ENCODE measurements at places on chromosomes 2 and 18.

- DNase-seq, result no peak
- H3K4me1 ChIP-seq, result no peaks in the 10 kb centered on the region
- H3K27me3 ChIP-seq, result no peaks in the 10 kb centered on the region
- H3K36me3 ChIP-seq, result no peaks in the 10 kb centered on the region
- H3K27ac ChIP-seq, result no peak overlapping the region
Observed at GRCh38 chr18:31197676-31198075, 35.0 kb upstream of the DSC1 start.

- H3K27me3 ChIP-seq, result no peaks in the 10 kb centered on the region
- no peaks in the 10 kb centered on the region for H3K4me1 ChIP-seq
- DNase-seq, result no peak
- H3K27ac ChIP-seq, result no peak overlapping the region
- no peak overlapping the region for H3K4me3 ChIP-seq
Observed at GRCh38 chr18:43620936-43621335, 343.6 kb upstream of the SYT4 start.

DNA sequence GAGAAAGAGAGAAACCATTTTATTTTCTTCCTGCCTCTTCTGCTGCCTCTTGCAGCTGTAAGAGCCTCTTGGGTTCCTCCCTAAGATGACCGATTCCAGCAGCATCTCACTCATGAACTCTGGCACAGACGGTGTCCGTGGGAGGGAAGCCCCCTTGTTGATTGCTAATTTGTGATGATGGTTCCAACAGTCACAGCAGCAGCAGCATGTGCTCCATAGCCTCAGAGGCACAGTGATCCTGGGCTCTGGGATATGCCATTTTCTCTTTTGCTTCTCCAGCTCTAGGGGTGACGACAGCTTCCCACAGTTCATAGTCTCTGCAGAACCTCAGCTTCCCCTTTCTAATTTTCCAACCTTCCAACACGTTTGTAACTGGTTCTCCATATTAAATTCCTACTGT, 324.2 kb upstream of the HS6ST1 start:
- no peaks in the 10 kb centered on the region for H3K36me3 ChIP-seq
- H3K27ac ChIP-seq, result no peak overlapping the region
- peak; percentile 26 for DNase-seq
- no peak overlapping the region for H3K4me3 ChIP-seq

- peaks cover 3% of the 10 kb centered on the region for H3K27me3 ChIP-seq
- H3K27ac ChIP-seq, result no peak overlapping the region
- H3K36me3 ChIP-seq, result no peaks in the 10 kb centered on the region
- no peak overlapping the region for H3K4me3 ChIP-seq
- peaks cover 5% of the 10 kb centered on the region for H3K4me1 ChIP-seq
Observed at GRCh38 chr18:10417664-10418063, 36.8 kb upstream of the APCDD1 start.

GRCh38 chr2:45575881-45576280, 35.2 kb downstream of the SRBD1 start:
- H3K4me3 ChIP-seq, result no peak overlapping the region
- DNase-seq, result no peak
- H3K4me1 ChIP-seq, result no peaks in the 10 kb centered on the region
- H3K27ac ChIP-seq, result no peak overlapping the region
- no peaks in the 10 kb centered on the region for H3K36me3 ChIP-seq

DNA sequence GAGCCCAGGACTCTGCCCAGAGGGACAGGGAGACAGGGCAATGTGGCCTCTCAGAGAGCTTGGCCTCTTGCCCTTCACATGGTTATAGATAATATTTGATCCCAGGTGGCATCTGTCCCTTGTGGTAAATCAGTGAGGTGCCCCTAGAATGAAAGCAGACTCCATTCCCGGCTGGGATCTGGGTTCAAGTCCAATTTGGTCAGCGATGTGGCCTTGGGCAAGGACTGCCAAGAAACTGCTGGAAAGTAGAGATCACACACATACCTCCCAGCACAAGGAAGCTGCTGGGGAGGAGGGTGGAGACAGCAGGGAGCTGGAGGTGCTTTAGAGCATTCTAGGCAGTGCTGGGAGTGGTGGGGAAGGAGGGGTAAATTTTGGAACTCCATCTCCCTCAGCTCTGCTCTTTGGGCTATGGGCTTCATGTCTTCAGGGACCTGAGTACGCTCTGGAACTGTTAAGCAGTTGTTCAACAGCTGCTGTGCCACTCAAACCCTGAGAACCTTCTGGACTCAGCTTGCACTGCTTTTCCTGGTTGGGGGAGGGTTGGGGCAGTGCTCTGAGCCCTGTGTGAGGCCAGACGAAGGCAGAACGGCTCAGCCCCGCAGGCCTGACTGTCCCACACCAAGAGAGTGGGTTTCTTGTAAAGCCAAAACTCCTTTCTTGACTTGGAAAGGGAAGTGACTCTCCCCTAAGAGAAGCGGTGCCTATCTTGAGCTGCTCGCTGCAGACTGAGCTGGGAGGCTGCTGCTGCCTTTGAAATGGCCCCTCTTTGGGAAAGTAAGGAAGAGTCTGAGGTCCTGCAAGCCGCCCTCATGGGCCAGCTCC, 23.0 kb downstream of the INPP5D start:
- H3K27me3 ChIP-seq, result no peaks in the 10 kb centered on the region
- peak; percentile 41 for DNase-seq
- no peak overlapping the region for H3K4me3 ChIP-seq
- no peaks in the 10 kb centered on the region for H3K36me3 ChIP-seq
- no peaks in the 10 kb centered on the region for H3K4me1 ChIP-seq

- H3K36me3 ChIP-seq, result no peaks in the 10 kb centered on the region
- H3K4me1 ChIP-seq, result peaks cover 13% of the 10 kb centered on the region
- H3K4me3 ChIP-seq, result peak overlapping the region; percentile 59
Observed at GRCh38 chr2:27735263-27735904, 36.1 kb upstream of the MRPL33 start.

GRCh38 chr18:48660346-48661228, 121.8 kb downstream of the CTIF start:
- no peaks in the 10 kb centered on the region for H3K36me3 ChIP-seq
- no peak overlapping the region for H3K4me3 ChIP-seq
- no peaks in the 10 kb centered on the region for H3K27me3 ChIP-seq

- H3K36me3 ChIP-seq, result no peaks in the 10 kb centered on the region
- DNase-seq, result peak; percentile 81
- no peaks in the 10 kb centered on the region for H3K27me3 ChIP-seq
- no peak overlapping the region for H3K4me3 ChIP-seq
- H3K4me1 ChIP-seq, result no peaks in the 10 kb centered on the region
Observed at GRCh38 chr18:77635451-77635850, 385.8 kb downstream of the GALR1 start.

- H3K36me3 ChIP-seq, result peaks cover 38% of the 10 kb centered on the region
- H3K27me3 ChIP-seq, result no peaks in the 10 kb centered on the region
- DNase-seq, result no peak
- H3K4me3 ChIP-seq, result no peak overlapping the region
- H3K27ac ChIP-seq, result no peak overlapping the region
- no peaks in the 10 kb centered on the region for H3K4me1 ChIP-seq
Observed at GRCh38 chr2:135164431-135164830, 112.3 kb downstream of the RAB3GAP1 start.

- H3K27ac ChIP-seq, result no peak overlapping the region
- H3K27me3 ChIP-seq, result no peaks in the 10 kb centered on the region
- DNase-seq, result no peak
- H3K4me3 ChIP-seq, result no peak overlapping the region
- no peaks in the 10 kb centered on the region for H3K4me1 ChIP-seq
Observed at GRCh38 chr2:209577376-209578357, 153.8 kb downstream of the MAP2 start.

- DNase-seq, result no peak
- H3K36me3 ChIP-seq, result no peaks in the 10 kb centered on the region
- no peak overlapping the region for H3K27ac ChIP-seq
- no peaks in the 10 kb centered on the region for H3K27me3 ChIP-seq
Observed at GRCh38 chr2:12076810-12077209, 330.4 kb downstream of the LPIN1 start.

DNA sequence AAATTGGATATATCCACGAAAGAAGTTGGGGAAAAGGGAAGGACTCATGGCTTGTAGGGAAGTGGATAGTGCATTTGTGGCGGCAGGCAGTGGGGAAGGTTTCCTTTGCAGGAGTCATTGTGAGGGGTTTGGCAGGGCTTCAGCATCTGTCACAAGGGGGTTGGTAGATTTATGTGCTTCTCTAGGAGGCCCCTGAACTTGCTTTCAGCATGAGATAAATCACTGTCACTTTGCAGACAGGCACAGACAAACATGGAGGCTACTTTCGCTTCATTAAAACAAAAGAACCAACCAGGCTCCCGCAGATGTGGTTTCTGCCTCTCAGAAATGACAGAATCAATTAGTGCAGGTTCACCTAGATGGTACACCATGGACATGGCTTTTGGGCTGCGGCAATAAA, 340.7 kb downstream of the TGIF1 start:
- H3K27ac ChIP-seq, result no peak overlapping the region
- no peak overlapping the region for H3K4me3 ChIP-seq
- no peaks in the 10 kb centered on the region for H3K36me3 ChIP-seq

GRCh38 chr18:3110034-3110752, 97.2 kb upstream of the LPIN2 start:
- no peak overlapping the region for H3K27ac ChIP-seq
- no peak overlapping the region for H3K4me3 ChIP-seq
- no peak for DNase-seq
- peaks cover 22% of the 10 kb centered on the region for H3K36me3 ChIP-seq

DNA sequence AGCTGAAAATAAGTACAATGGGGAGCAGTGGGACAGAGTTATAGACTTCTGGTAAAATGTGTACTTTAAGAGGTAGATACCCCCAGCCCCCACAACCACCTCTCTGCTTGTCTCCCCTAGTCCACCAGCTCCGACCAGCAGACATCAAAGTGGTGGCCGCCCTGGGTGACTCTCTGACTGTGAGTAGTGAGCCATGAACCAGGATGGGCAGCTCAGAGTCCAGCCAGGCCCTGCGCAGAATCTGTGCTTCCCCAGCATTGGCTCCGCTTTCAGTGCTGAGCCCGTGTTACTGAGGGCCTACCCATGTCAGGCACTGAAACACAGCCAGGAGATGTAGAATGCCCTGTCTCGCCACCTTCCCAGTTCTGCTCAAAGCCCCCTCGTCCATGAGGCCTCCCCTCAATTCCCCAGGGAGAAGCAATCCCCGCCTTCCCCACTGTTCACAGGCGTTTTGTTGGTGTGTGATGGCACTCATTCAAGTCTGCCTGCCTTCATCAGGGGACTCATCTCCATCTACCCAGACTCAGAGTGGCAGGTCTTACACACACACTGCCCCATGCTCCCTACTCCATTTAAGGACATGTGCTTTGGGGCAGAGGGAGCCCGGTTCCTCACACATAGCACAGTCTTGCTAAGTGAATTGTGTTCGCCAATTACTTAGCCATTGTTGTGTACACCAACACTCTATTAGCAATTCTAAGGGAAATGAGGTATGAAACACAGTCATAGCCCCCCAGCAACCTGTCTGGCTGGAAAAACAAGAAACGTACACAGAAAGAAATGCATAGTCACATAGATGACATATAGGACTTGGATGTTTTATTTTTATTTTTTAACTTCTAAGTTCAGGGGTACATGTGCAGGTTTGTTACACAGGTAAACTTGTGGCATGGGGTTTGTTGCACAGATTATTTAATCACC, 122.6 kb downstream of the PLB1 start:
- H3K4me3 ChIP-seq, result no peak overlapping the region
- peak overlapping the region; percentile 92 for H3K27ac ChIP-seq
- no peaks in the 10 kb centered on the region for H3K36me3 ChIP-seq
- no peak for DNase-seq
- H3K27me3 ChIP-seq, result no peaks in the 10 kb centered on the region

- H3K27me3 ChIP-seq, result no peaks in the 10 kb centered on the region
- no peak for DNase-seq
- H3K27ac ChIP-seq, result no peak overlapping the region
- no peaks in the 10 kb centered on the region for H3K36me3 ChIP-seq
Observed at GRCh38 chr2:80050246-80050645, 254.3 kb downstream of the LRRTM1 start.

- H3K4me3 ChIP-seq, result no peak overlapping the region
- H3K27me3 ChIP-seq, result no peaks in the 10 kb centered on the region
- peaks cover 14% of the 10 kb centered on the region for H3K4me1 ChIP-seq
- no peak overlapping the region for H3K27ac ChIP-seq
- DNase-seq, result no peak
Observed at GRCh38 chr2:236057375-236057774, 110.8 kb downstream of the GBX2 start.

DNA sequence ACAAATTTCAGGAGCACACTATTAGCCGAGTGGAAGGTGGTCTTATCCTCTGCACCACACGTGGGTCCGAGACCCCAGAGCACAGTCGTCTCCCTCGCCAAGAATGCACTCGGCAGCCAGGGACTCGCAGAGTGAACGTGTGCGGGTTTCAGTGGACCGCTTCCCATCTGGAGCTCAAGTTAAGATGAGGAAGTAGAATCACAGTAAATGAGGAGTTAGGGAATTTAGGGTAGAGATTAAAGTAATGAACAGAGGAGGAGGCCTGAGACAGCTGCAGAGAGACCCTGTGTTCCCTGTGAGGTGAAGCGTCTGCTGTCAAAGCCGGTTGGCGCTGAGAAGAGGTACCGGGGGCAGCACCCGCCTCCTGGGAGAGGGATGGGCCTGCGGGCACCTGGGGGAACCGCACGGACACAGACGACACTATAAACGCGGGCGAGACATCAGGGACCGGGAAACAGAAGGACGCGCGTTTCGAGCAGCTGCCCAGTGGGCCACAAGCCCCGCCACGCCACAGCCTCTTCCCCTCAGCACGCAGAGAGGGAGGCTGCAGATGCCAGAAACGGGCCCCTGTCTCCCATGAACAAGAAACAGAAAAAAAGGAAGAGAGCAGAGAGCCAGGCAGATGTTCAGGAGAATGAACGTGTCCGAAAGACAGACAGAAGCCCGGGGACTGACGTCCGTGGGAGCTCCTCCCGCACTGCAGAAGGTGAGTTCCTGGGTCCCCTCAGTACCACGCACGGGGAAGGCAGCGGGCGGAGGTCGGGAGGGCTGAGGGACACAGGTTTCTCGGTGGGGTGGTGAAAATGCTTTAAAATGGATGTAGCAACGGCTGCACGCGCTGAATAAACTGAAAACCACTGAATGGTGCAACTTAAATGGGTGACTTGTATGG, 5.4 kb upstream of the KCNG2 start:
- H3K4me1 ChIP-seq, result peaks cover 10% of the 10 kb centered on the region
- no peak overlapping the region for H3K4me3 ChIP-seq

DNA sequence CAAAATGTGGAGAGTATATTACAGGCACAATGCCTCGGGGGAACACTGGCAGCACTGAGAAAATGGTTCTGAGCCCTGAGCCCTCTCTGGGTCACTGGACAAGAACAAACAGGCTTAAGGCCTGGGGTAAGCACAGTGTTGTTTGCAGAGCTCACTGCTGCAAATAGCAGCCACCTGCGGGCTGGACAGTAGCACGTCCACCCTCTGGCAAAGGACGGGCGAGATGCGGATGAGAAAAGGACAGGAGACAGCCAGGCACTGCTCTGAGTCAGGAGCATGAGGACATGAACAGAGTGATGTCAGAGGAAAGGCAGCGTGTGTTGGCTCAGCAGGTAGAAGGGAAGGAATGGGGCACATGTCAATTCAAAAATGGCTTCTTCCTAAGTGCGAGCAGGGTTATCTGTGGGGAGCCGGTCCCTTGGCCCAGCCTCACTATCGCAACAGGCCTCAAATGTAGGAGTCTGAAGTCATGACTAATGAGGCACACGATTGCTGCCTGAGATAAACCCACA, 25.9 kb upstream of the NEB start:
- no peaks in the 10 kb centered on the region for H3K36me3 ChIP-seq
- peaks cover 6% of the 10 kb centered on the region for H3K4me1 ChIP-seq
- H3K27me3 ChIP-seq, result no peaks in the 10 kb centered on the region
- DNase-seq, result no peak
- no peak overlapping the region for H3K27ac ChIP-seq

All from sigmoid colon (tissue), 7 donors.